ENCODE measurements at places on chromosomes 6 and 20.

DNA sequence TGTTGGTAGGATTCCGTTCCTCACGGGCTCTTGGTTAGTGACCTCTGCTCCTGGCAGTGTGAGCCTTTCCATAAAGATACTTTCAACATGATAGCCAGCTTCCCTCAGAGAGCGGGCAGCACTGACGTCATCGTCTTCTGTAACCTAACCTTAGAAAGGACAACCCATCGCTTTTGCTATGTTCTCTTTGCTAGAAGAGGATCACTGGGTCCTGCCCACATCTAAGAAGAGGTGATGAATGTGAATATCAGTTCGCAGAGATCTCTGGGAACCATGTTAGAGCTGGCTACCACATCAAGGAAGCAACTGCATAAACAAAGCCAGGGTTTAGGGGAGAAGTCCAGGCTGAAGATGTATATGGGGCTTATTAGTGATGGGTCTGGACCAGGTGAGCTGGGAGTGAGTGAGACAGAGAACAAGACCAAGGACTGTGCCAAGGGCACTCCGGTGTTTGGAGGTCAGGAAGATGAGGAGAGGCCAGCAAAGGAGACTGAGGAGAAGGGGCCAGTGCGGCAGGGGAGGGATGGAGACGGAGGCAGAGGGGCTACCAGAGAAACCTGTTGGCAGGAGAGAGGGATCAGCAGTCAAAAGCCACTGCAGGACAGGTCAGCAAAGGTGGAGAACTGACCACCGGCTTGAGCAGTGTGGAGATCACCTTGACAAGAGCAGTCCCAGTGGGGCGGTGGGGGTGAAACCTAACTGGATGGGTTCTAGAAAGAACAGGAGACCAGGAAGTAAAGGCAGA is 39.7 kb downstream of the PIM1 start:
- no peak for DNase-seq

DNA sequence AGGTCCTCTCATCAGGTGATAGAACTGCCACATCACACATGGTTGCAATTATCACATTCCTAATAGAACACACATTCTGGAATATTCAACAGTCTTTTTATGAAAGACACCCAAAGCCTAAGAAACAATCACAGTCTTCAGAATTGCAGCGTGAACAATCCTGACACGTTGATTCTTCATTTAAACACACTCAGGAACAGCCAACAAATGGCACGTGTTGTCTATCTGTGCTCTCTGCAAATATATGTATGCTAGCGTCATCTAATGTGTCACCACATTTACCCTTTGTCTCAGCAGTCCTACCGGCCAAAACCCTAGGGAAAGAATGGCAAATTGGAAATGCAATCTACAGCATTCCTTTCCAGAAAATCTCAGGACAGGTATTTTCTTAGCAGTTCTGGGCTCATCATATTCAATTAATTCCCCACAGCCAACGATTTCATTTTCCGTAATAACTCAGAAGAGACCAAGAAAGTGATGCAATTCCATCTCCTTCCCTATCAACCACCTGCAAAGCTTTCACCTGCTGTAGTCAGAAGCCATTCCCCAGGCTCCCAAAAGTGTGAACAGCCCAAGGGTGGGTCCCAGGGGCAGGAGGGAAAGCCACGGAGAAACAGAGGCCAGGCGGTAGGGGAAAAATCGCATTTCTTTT is 280.3 kb upstream of the JARID2 start:
- no peak for DNase-seq

GRCh38 chr6:79824202-79824601 is 123.2 kb downstream of the ELOVL4 start:
- peak; percentile 38 for DNase-seq

- DNase-seq = peak; percentile 20
Observed at GRCh38 chr6:7338031-7338430, 25.0 kb upstream of the SSR1 start.

DNA sequence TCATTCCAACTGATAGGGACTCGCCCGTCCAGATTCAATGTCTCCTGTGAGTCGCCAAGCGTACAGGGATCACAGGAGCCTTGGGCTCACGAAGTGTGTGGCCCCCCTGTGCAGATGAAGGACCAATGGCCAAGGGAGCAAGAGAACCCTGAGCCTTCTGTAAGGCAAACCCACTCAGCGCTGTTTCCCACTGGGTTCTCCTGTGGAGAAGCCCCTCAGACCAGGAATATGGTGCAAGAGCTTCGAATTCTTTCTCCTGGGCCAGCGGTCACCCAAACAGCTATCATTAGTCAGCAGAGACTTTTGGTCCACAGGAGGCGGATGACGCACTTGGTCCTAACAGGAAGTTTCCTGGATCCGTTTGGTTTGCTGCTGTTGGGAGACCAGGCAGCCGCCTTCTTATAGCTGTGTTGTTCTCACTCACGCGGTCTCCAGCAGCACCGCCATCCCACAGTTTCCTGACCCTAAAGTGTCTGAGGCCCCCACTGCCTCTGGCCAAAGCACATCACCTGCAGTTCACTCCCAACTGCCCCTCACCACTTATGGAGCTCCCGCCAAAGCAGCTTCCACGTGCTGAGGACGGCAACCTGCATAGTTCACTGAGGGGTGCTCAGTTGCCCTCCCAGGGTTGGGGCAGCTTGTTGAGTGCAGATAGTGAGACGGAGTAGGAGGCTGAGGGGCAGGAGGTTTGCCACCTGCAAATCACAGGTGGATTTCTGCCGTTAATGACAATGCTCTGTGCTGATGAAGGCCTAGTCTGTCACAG is 268.6 kb downstream of the ERMARD start:
- DNase-seq = no peak

DNA sequence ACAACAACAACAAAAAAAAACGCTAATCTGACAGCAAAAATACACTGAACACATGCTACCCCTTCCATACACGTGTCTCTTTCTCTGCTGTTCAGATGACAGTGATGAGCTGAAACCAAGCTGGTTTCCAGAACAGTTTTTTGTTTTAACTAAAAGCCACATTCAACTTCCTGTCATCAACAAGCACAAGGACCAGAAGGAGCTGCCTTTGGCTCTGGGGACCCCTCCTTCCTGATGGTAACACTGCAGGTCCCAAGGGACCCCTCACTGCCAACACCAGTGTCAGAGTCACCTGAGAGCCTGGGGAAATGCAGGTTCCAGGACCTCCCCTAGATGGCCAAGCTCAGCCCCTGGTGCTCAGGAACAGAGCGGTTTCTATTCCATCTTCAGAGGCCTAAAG is 6.0 kb downstream of the CST7 start:
- DNase-seq = no peak

GRCh38 chr6:71523548-71523947 is 234.9 kb downstream of the OGFRL1 start:
- DNase-seq = no peak

- no peak for DNase-seq
Observed at GRCh38 chr6:96749891-96750290, 87.4 kb downstream of the GPR63 start.

DNA sequence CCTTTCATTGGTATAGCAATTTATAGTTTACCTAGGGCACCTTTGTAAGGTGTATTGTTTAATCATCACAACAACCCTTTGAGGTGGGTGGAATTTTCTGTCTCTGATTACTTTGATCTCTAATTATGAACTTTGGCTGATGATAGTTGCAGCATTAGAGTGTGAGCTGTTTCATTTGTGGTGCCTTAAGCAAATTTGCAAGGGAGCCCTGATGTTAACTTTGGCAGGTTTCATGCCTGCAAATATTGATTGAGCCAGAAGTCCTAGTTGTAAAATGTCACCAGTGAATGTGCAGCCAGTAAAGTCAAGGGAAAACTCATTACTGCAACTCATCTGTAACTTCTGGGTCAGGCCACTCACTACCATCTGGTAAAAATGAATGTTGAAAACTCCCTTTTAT is 29.8 kb downstream of the CTNNBL1 start:
- DNase-seq = no peak

- DNase-seq = no peak
Observed at GRCh38 chr6:24330137-24330732, 27.6 kb downstream of the DCDC2 start.

GRCh38 chr20:62387219-62387913 is 463 bp downstream of the RPS21 start:
- DNase-seq = no peak

DNA sequence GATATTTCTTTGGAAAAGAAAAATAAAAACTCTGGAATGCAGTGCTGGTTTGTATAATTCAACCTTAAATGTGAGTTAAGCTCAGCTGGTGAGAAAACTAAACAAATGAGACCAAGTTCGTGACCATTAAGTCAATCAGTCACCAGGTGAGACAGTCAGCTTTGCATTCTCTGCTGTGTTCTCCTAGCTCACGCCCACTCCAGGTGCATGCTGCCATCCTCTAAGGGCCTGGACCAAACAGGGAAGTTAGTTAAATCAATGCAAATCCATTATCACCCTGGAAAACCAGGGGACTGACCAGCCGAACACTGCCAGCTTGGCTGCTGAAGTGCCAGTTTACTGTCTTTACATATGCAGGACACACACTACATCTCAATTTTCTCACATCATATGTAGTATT is 7.2 kb downstream of the TPBG start:
- DNase-seq = no peak

DNA sequence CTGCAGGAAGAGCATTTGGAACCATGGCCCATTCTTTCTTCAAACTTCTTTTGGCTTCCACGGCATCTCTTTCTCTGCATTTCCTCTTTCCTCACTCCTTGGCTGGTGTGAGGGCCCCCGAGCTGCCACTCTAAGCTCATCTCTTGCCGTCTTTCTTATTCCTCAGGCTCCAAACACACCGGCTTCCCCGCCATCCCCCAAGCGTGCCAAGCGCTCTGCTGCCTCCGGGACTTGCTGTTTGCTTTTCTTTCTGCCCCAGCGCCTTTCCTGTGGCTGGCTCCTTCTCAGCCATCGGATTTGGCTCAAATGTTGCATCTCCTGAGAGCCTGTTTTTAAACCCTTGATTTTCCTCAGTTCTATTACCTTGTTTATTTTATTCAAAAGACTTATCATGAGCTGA is 172.7 kb downstream of the PACRG start:
- no peak for DNase-seq

- DNase-seq = no peak
Observed at GRCh38 chr20:49904440-49905214, 10.7 kb downstream of the SPATA2 start.

DNA sequence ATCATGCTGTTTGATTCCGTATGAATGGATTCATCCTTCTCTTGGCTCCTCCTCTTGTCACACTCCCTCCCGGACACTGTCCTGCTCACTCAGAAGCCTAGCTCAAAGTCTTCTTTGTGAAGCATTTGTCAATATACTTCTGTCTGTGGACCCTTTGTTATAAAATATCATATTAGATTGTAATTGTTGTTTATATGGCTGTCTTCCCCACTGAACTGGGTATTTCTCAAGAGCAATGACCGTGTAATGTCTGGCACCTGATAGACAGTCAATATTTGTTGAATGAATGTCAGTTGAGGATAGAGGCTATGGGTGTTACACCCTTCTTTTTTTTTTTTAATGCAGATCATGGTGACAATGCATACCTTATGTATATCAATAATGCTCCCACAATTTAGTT is 335.3 kb downstream of the SOX4 start:
- DNase-seq = no peak

- no peak for DNase-seq
Observed at GRCh38 chr6:109653264-109653663, 37.7 kb downstream of the AK9 start.

GRCh38 chr6:46216879-46217278 is 46.1 kb upstream of the ENPP5 start:
- no peak for DNase-seq

- peak; percentile 98 for DNase-seq
Observed at GRCh38 chr6:145756170-145756662, 20.9 kb upstream of the EPM2A start.

GRCh38 chr20:21995461-21995860 is 290.0 kb downstream of the PAX1 start:
- DNase-seq = no peak

DNA sequence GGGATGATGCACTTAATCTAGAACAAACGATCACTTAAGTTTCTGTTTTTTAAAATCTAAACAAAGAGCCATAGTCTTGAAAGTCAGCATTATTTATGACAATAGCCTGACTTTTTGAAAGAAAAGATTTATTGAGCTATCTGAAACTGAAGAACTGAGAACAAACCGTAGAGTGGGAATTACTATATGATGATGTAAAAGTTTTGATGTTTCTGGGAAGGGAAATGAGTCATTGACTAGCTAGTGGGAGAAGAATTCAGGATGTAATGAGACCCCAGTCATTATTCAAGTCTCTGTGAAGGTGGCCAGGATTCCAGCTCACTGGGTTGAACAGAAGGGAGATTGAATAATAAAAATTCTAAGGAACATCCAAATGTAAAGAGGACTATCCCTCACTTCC is 83.4 kb upstream of the FABP7 start:
- peak; percentile 80 for DNase-seq

DNA sequence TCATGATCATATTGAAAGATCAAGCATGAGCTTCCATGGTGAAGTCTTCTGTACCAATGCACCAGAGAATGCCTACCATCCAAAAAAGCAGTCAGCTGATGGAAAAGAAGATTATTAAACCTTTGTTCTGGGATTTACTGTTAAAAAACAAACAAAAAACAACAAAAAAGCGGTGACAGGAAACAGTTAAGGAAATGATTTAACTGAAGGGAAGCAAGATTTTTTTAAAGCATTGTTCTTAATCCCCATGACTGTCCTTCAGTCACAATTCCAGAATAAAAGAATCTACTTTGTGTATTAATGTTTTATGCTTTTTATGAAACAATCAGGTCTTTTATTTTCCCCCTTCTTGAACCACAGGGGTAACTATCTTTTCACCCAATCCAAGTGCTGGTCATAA is 23.9 kb downstream of the FAM162B start:
- no peak for DNase-seq

- peak; percentile 60 for DNase-seq
Observed at GRCh38 chr6:113082745-113083144, 735.6 kb downstream of the RFPL4B start.

- DNase-seq = no peak
Observed at GRCh38 chr20:62391165-62392076, 4.5 kb downstream of the RPS21 start.

- DNase-seq = peak; percentile 47
Observed at GRCh38 chr6:146041282-146041681, 12.4 kb downstream of the GRM1 start.

GRCh38 chr6:10513544-10513943 is 7.6 kb upstream of the GCNT2 start:
- no peak for DNase-seq

DNA sequence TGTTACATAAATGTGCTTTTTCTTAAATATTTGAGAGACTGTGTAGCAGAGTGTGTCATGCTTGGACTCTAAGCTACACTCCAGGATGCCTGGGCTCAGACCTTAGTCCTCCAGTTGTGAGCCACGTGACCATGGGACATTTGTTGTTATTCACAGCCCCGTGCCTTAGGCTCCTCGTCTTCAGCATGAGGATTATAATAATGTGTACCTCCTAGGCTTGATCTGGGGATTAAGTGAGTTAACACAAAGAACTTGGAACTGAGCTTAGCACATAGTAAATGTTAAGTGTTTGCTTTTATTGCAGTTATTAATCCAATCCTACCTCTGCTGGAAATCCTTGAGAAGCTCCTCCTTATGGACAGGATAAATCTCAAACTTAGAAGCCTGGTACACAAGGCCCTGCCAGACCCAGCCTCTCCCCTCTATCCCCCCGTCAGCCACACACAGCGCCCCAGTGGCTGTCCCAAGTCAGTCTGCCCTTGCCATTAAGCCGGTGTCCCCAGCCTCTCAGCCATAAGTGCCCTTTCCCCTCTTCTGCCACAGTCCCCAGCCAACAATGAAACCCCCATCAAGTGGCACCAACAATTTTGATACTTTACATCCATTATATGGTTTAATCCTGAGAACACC is 177.5 kb downstream of the TMEM242 start:
- DNase-seq = peak; percentile 48

- DNase-seq = no peak
Observed at GRCh38 chr6:14638435-14638905, 520.9 kb downstream of the CD83 start.

- no peak for DNase-seq
Observed at GRCh38 chr6:118494091-118494490, 54.0 kb upstream of the PLN start.

Measured in cardiac fibroblast (primary cell).